ENCODE measurements at places on chromosomes 12 and 14.
A peak's percentile ranks its signal among the peaks of the same experiment; 100 is the strongest.

DNA sequence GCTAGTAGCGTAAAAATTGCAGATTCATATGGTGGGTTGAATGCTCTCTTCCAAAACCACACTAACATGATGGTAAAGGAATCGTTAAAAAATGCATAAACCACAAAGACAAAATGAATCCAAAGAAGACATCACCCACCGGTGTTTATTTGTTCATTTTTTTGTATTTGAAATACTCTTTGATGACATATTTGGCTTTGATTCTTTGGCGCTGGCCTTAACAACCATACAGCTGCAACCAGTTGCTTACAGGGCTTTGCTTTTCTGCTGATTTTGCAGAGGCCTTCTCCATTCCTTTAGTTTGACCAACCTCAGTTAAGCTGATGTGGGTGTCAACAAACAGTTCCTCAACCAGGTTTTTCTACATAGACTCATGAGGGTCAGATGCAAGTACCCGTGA lies 103.5 kb downstream of the CACNA1C start:
- DNase-seq: no peak

DNA sequence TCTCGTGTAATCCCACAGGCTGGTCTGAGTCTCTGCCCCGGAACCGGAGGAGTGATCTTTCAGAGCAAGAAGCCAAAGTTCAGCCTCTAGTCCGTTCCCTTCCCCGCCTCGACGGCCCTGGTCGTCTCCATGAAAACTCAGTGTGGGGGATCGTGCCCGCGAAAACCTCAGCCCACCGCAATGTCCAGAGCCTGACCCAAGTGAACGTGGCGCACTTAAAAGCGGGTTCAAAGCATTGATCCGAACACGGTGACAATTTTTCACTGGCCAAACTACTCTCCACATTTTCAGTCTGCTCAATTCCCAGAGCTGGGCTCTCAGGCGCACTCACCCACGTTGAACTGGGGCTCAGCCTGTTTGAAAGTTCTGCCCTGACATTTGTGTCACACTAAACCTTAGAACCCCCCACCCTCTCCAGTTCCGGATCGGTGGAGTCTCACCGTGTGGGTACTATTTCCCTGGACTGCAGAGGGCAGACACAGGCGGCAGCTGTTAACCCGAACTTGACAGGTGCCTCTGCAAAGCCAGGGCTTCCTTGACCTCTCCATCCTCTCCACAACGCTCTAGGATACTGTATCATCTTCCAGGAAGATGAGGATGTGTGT lies 886 bp upstream of the PRICKLE1 start:
- no peak for DNase-seq

DNA sequence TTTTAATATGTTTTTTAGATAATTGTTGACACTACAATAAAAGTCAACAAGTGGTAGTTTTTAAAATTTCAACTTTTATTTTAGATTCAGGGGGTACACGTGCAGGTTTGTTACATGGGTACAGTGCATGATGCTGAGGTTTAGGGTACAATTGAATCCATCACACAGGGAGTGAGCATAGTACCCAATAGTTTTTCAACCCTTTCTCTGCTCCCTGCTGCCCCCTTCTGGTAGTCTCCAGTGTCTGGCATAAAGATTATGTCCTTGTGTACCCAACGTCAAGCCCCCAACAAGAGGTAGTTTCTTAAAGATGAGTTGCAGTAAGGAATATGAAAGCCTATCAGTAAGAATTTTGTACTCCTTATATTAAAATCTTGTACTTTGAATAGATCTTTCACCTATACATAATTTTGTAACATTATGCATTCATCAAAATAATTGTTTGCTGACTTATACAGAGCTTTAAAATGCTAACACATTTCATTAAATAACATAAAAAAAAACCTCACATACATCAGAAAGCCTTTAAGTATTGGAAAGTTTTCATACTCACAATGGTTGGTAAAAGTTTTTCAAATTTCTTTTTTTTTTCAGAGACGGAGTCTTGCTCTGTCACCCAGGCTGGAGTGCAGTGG lies 5.4 kb upstream of the RALGAPA1 start:
- peak; percentile 36 for DNase-seq

DNA sequence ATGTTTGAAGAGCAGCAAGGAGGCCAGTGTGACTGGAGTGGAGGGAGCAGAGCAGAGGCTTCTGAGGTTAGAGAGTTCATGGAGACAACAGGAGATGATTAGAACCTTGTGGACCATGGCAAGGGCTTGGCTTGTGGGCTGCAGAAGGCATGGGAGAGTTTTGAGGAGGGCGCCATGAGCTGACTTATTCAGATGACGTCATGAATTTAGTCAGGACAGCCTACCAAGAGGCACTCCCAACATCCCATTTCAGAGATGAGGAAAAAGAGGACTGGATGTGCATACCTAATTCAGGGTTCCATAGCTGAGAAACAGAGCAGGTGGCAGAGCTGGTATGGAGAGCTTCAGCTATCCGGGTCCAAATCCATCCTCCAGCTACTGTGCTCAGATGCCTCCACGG lies 101.8 kb downstream of the PLXNC1 start:
- DNase-seq: no peak

DNA sequence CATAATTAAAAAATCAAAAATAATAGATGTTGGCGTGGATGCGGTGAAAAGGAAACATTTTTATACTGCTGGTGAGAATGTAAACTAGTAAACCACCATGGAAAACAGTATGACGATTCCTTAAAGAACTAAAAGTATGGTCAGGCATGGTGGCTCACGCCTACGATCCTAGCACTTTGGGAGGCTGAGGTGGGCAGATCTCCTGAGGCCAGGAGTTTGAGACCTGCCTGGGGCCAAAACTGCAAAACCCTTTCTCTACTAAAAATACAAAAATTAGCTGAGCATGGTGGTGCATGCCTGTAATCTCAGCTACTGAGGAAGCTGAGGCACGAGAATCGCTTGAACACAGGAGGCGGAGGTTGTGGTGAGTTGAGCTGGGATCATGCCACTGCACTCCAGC lies 195.7 kb upstream of the BMP4 start:
- DNase-seq: no peak

GRCh38 chr12:26212396-26212795 lies 17.0 kb downstream of the SSPN start:
- DNase-seq: no peak

GRCh38 chr12:13905794-13906193 lies 75.6 kb downstream of the GRIN2B start:
- DNase-seq: no peak

GRCh38 chr12:116278279-116278626 lies 760 bp upstream of the MED13L start:
- no peak for DNase-seq

- no peak for DNase-seq
These were observed 218.0 kb upstream of the RGS6 start for GRCh38 chr14:71714225-71714624.

DNA sequence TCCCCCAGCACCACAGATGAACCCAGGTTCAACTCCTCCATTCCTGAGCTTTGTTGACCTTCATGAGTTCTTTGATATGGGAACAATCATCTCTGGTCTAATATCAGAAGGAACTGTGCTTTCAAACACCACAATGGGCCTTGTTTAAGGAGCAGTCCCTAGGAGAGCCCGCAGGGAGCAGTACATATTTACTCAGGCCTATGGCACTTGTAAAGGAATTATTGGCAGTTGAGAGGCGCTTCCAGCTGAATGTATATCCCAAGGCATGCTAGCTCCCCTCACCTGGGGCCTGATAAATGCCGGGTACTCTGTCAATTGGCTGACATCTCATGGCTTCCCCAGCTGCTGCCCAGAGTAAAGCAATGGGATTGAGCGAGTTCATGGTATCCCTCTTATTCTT lies 76.2 kb downstream of the ZFP36L1 start:
- no peak for DNase-seq

DNA sequence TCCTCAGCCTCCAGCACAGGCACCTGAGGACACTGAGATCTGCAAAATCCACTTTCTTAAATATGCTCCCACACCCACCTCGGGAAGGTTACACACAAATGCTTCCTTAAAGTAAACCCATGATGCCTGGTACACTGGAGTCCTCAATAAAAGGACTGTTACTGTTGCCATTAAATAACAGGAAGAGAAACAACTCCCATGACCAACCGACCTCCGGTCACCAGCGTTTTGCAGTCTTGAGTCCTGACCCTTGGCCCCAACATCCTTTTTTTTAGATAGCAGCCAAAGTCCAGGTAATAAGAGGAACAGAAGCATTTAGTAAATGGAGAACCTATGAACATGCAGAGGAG lies 42.4 kb downstream of the ITPK1 start:
- DNase-seq: no peak

DNA sequence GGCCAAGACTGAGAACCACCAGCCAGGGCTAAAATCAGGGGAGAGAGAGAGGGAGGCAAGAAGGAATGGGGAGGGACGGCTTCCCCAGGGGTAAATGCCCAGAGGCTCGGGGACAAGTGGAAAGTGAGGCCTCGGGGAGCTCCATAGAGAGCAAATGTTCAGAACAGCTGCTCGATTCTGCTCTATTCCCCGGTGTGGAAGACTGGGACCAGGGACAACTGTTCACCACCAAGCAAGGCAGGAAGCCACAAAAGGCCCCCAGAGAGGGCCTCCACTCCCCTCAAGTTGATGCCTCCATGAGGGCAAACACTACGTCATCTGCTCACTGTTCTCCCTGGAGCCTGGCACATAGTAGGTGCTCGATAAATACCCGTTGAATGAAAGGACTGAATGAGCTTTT lies 53.5 kb downstream of the IRF2BPL start:
- no peak for DNase-seq

DNA sequence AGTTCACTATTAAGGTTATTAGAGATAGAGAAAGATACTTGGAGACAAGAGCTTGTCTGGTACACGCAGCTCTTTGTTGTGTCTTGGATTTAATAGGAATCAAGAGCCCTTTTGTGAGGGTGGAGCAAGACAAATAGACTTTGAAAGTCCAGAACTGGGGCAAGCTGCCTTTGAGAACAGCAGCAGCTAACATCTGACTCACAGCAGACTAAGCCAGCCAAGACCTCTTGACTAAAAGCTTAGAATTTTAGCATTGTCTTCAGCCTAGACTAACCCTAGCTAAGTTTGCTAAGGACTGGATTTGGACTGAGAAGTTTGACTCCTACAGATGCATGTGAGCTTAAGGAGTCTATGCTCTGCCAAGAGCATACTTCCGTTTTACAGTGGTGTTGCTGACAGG lies 201.9 kb upstream of the RBM19 start:
- no peak for DNase-seq

DNA sequence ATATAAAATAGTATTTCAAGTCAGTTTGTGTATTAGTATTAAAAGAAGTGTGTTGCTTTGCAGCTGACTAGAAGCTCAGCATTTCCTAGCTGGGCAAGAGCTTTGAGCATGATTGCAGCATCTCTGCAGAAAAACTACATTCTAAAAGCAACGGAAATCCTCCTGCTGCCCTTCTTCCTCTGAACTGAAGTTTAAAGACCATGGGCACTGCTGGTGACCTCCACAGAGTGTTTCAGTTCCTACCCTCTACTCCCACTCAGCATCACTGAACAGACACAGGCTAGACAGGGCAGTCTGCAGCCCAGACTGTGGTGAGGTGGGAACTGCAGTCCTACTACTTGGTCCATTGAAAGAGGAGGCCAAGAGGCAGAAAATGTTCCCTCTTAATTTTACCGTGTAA lies 59.0 kb downstream of the FAR2 start:
- DNase-seq: no peak

DNA sequence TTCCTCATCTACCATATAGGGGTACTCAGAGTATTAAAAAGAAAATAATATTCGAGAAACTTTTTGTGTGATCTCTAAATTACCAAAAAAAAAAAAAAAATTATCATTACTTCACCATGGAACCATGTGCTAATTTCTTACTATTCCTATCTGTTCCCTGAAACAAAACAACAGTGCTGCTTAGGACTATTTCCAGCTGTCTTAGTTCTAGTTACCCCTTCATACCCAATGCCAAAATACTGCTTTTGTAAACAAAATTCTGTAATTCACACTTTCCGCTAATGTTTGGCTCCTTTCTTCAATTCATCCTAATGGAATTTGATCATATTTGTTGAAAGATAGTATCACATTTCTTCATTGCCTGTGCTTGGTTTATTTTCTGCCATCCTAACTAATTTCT lies 470.2 kb downstream of the BTG1 start:
- no peak for DNase-seq

DNA sequence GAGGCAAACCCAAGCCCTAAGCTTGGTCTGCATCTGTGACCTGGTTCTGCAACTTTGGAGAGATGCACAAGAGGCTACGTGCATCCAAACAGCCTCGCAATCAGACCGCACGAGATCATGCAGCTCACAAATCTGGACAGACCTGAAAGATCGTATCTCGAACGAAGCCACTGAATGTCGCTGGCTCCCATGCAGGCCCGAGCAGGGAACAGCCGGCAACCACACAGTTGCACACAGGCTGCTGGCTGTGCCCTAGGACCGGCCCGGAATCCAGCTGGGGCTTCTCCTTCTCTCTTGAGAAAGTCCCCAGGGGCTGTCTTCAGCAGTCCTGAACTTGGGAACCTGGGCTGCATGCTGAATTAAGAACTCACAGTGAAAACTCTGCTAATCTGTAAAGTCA lies 27.9 kb downstream of the WNT5B start:
- no peak for DNase-seq

- DNase-seq: no peak
These were observed 61.1 kb upstream of the TMEM132D start for GRCh38 chr12:129964826-129965457.

DNA sequence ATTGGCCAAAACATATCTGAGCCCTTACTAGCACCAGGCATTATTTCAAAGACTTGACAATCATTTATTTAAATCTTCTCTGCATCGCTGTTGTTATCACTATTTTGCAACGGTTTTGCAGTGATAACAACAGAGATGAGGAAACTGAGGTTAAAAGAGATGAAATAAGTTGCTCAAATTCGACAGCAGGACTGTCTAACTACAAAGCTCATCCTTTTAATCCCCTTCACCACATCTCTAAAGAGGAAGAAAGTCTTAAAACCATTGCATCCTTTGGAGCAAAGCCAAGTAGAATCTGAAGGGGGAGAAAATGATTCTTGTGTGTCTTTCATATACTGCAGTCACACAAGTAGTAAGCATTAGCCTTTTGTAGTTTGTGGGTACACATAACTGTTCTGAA lies 14.8 kb upstream of the ETNK1 start:
- no peak for DNase-seq

- DNase-seq: no peak
These were observed 34.4 kb downstream of the BTG1 start for GRCh38 chr12:92111256-92111655.

DNA sequence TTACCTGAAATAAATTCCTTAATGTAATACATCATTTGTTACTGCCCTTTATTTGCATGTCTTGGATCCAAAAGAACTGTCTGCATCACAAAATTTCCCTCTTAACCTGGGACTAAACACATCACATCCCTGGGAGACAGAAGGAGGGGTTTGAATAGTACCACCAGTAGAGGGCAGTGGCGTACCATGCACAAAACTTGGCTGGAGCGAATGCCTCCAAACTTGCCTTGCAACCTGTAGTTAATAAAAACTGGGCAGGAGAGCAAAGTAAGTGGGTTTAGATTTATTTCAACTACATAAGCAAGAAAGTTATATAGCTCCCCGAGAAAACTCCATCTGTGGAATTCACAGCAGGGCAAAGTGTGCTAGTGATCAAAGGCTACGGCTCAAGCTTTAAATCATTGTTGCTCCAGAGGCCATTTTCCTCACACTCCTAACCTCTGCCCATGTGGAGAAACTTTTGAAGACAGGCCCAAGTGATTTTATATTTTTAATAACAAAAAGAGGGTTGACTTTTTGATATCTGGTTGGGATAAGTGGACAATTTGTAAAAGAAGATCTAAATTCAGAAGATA lies 1176.7 kb upstream of the SEL1L start:
- peak; percentile 49 for DNase-seq

Measured in HEK293T (cell line).